Activated T-helper 2 cell treated with anti-CD3 and anti-CD28 coated beads, Interferon-gamma antibody, Interleukin-2, Interleukin-4, amounts not matched to agents 10 μg/mL and 5 μg/mL and 100 μg/mL, durations not matched to agents 14 hours and 24 hours and 36 hours (primary cell): ENCODE measurements at places on chromosomes 11 and 22.

DNA sequence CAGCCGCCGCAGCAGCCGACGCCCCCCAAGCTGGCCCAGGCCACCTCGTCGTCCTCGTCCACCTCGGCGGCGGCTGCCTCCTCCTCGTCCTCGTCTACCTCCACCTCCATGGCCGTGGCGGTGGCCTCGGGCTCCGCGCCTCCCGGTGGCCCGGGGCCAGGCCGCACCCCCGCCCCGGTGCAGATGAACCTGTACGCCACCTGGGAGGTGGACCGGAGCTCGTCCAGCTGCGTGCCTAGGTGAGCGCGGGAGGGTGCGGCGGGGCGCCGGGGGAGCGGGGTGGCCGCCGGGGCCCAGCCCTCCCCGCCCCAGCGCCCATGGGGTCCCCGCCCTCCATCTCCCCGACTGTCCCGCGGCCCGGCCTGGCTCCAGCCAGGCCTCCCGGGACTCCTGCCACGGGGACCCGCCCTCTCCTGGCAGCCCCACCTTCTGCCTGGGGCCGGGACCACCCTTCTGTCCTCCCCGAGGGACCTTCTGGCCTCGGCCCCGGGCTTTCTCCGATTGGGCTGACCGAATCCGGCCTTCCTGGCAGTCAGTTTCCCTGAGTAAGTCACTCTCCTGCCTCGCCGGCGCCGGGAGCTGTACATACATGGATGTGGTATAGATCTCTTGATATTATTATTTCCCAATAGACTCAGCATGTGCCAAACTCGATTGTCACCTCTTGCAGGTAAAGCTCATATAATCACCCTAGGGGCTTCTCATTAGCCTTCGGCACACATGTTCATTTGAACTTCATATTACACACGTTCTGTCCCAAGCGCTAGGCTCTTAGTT lies 720 bp downstream of the PACS1 start:
- DNase-seq, result no peak

GRCh38 chr11:112267188-112267591 lies 6.5 kb upstream of the PLET1 start:
- DNase-seq, result no peak

DNA sequence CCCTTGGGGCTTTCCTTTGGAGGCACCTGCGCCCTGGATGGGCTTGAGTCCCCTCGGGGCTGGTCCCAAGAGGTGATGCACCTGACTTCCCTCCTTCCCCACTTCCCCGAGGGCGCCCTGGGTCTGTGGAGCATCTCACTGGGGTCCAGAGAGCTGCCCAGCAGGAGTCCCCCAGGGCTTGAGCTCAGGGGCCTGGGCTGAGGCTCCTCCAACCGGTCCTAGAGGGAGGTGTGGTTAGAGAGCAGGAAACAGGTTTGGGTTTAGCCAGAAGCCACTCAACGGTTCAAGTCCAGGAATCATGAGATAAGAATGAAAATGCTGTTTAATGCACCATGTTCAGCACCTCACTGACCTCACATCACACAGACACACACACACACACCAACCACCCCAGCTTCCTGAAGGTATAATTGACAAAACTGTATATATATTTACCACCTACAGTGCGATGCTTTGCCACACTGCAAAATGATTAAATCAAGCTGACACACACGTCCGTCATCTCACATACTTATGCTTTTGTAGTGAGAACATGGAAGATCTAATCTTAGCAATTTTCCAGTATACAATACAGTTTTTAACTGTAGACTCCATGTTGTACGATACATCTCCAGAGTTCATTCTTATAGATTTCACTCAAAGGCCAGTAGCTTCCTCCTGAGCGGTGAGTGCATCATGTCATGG lies 628 bp upstream of the IGLL1 start:
- no peak for DNase-seq

DNA sequence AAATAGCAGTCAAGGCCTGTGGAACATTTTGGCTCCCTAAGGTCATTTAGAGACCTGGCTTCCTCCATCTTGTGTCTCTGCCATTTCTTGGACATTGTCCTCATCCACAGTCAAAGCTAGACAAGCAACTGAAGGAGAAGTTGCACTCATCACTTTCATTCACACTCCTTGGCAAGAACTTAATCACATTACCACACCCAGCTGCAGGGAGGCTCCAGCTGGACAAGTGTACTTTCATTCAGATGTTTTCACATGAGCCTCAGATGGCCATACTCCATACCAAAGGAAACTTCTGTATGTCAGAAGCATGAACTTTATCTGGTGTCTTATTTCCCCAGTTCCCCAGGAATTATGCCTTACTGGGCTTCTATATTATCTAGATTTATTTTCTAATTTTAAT lies 537.4 kb downstream of the TMEM135 start:
- no peak for DNase-seq

DNA sequence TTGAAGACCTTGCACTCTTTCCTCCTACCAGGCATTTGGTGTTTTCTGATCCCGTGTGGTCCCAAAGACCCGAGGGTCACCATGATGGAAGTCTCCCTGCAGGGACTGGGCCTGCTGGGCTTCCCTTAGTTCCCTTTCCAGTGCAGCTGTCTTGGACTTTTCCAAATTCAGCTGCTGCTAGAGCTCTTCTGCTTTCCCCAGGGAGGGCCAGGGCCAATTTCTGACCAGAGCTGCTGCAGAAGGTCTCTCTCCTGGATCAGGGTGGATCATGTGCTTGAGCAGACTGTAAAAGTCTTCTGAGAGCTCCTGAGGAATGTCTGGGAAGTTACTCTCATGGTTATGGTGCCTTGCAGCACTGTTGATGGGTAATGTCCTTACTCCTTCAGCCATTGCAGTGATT lies 23.2 kb downstream of the LDLRAD3 start:
- no peak for DNase-seq

DNA sequence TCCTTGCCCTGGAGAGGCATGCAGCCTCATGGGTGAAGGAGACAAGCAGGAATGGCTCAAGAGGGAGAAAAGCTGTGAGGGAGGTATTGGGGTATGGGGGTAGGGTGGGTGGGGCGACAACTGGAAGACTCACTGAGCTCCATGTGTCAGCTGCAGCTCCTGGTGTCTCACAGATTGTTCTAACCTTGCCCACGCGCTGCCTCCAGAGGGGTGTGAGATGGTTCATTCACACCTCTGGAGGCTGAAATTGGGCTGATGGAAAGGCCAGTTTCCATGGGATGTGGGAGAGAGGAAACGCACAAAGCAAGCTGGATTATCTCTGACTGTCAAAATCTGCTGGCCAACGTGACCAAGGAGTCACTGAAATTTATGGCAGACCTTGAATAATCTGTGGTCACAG lies 400.4 kb upstream of the NARS2 start:
- DNase-seq, result no peak

DNA sequence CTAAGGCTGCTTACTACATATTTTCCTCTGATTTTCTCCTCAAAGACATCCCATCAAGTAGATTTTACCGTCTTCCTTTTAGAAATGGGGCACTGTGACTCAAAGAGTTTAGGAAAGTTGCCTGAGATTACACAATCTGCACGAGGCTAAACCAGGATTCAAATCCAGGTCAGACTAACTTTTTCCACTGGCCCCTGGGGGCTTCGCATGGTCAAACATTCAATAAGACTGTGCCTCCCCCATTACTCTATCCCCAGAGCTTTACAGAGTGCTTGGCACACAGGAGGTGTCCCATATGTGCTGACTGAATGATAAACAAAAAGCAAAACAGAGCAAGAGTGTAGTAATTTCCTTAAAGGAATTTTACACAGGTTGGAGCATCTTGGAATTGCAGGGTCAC lies 118.1 kb upstream of the TEAD1 start:
- no peak for DNase-seq

- no peak for DNase-seq
Measured at GRCh38 chr11:128242451-128242850, 344.9 kb downstream of the ETS1 start.

- DNase-seq, result no peak
Measured at GRCh38 chr11:6303661-6304060, 16.6 kb downstream of the CAVIN3 start.

GRCh38 chr22:25478528-25478927 lies 85.9 kb upstream of the GRK3 start:
- no peak for DNase-seq

- DNase-seq, result no peak
Measured at GRCh38 chr11:126079621-126080124, 17.0 kb upstream of the CDON start.

GRCh38 chr11:75920848-75921247 lies 105.8 kb downstream of the UVRAG start:
- DNase-seq, result no peak

DNA sequence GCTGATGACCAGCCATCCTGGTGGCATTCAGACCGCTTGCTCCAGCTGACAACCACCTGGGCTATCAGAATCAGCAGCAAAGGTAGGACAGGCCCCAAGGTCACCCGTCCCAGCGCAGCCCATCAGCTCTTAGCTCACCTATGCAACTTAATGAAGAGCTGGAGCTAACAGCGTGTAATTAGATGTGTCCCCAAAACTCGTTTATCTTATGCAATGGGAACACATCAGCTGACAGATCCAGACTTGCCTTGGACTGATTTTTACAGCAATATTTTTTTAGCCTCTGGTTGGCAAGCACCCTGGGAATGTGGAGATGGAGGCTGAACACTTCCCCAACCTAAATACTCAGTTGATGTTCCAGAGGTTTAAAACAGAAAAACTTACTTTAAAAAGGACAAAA lies 76.0 kb downstream of the PACSIN2 start:
- no peak for DNase-seq

DNA sequence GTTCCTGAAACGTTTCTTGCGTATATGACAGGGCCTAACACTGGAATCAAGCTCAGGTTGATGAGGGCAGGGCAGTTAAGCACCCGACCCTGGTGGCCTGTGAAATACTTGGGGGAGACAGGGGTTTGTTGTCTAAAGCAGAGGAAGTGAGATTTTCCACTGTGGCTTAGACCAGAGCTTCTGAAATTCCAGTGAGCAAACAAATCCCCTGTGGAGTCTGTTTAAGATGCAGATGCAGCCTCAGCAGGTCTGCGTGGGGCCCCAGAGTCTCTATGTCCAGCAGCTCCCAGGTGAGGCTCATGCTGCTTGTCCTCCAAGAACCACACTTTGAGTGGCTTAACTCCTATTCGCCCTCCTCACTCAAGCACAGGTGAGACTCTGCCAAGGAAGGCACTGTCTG lies 39.1 kb upstream of the PRAME start:
- no peak for DNase-seq

- DNase-seq, result no peak
Measured at GRCh38 chr11:6632116-6633073, 13.2 kb upstream of the TPP1 start.

GRCh38 chr11:17388609-17389210 lies at the start of gene KCNJ11:
KCNJ11 (minus strand) TSS chr11:17388659; CDS start chr11:17388091, 568 bp downstream.
- DNase-seq, result no peak

DNA sequence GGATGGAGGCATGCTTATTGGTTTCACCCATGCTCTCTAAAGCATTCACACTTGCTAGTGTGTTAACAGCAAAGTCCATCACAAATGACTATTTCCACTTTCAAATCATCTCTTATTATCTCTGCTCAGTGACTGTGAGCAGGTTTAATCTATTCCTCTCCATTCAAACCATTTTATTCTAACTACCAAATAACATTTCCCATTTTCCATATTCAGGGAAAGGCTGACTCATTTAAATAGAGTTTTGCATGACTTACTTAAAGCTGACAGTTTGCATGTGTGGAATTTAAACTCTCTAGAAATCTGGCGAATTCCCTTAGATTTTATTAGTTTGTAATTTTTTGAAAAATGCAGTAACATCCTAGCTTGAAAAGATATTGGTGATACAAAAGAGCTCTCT lies 615.7 kb upstream of the LRRC4C start:
- DNase-seq, result no peak

DNA sequence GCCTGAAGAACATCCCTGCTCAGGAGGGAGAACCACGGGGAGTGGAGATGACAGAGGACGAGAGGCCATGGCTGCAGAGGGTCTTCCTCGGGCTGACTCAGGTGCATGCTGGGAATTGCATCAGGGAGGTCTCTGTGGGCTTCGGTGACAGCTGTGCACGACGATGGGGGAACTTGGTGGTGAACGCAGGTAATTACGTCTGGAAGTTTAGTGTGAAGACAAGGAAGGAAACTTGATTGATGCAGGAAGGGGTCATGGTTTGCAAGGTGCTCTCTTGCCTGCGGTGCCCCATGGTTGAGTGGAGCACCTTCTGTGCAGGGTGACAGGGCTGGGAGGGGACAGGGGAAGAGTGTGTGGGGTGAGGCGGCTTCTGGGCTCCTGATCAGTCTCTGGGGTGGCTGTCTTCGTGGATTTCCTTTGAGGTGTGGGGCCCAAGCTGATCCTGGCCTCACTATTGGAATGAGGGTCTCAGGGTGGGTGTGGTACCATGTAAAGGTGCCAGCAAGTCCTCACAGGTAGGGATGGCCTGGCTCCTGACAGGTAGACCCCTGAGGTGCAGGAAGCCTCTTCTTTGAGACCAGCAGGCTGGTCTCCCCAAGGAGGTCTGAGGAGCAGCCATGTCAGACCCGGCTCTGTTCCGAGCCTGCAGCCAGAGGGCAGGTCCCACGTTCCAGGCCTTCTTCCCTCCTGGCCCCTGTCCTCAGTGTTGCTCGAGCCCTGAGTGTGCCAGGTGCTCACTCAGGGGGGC lies 1020.1 kb downstream of the TBC1D22A start:
- DNase-seq, result no peak

GRCh38 chr11:130386056-130386455 lies 42.4 kb downstream of the ADAMTS8 start:
- DNase-seq, result no peak

DNA sequence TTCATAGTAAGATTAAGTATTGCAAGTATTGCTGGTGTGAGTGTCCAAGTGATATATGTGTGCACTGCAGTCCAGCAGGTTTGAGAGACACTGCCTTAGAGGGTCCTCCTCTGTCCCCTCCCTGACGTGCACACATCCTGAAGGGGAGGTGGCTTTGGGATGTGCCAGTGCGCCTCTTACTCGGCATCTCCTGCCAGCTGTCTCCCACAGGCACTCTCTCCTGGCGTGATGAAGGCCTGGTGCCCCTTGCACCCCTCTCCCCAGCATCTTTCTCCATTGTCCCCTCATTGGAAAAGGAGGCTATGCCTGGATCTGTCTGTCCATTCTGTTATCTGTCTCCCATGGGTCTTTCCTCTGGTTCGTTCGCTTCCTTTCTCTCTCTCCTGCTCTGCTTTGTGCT lies 24.2 kb downstream of the GTPBP1 start:
- no peak for DNase-seq

GRCh38 chr22:49577168-49578060 lies 250.3 kb downstream of the BRD1 start:
- DNase-seq, result no peak

GRCh38 chr11:131375915-131376314 lies 5.5 kb downstream of the NTM start:
- DNase-seq, result no peak

DNA sequence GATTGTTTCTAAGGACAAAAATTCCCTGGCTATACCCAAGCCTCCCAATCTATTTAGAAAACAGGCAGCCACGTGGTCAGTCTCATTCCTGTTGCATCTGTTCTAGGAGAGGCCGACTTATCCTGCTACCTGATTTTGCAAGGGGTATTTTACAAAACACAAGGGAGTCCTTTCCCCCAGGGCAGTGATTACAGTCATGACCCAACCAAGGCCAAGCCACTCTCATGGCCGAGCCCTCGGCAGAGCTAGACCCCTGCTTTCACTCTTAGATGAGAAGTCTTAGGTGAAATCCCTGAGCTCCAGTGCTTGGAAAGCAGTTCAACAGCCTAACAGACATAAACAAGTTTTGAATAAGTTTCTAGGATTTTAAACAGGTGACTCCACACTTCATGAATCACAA lies 89.0 kb upstream of the PITPNB start:
- DNase-seq, result no peak
